ENCODE measurements at places on chromosomes 7 and 10.

DNA sequence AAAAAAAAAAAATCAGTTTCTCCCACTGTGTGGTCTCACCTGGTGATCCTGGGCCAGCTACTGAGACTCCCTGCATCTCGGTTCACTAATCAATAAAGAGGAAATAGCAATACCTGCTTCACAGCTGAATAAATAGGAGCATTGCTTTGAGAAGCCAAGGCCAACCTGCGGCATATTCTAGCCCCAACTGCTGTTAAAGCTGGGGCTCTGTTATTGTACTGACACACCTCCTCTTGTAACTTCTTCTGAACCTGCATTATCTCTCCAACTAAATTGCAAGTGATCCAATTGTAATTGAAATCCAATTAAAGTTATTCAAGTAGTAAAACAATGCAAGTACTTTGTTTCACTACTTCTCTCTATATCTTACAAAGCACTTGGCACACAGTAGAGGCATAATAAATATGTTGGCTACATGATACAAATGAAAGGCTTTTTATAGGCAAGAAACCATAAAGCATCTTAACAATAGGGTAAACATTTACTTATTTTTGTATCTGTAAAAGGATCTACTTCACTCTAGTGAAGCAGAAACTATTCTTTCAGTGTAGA is 38.4 kb downstream of the AMPH start:
- DNase-seq: no peak

GRCh38 chr10:110643035-110643652 is 992 bp upstream of the RBM20 start:
- DNase-seq: no peak

DNA sequence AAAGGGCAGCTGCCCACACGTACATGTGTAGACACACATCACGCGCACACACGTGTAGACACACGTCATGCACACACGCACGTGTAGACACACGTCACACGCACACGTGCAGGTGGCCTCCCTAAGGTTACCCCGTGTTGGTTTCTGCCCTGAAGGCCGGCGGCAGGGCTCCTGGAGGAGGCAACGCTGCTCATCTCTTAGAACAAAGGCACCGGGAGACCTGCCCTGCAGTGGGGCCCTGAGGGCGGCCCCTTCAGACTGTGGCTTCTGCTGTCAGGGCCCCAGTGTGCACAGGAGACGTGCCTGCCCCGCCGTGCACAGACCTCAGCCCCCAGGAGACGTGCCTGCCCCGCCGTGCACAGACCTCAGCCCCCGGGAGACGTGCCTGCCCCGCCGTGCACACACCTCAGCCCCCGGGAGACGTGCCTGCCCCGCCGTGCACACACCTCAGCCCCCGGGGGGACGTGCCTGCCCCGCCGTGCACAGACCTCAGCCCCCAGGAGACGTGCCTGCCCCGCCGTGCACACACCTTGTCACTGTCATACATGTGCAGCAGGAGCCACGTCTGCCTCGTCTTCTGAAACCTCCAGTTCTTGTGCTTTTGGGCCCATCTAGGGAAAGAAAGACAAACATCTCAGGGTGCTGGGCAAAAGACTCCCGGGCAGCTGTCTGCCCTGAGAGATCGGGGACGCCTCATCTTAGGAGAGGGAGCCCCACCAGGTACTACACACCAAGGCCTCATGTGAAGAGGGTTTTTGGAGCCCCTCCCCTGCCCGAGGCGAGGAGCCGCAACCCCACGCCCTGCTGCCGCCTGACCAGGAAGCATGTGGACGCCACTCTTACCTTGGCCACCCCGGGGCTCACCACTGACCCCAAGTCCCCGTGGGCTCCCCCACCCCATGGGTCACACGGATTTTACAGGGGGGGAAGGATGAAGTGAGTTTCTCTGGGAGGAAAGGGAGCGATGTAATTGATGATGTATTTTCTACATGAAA is 17.3 kb downstream of the CYP2W1 start:
- no peak for DNase-seq

DNA sequence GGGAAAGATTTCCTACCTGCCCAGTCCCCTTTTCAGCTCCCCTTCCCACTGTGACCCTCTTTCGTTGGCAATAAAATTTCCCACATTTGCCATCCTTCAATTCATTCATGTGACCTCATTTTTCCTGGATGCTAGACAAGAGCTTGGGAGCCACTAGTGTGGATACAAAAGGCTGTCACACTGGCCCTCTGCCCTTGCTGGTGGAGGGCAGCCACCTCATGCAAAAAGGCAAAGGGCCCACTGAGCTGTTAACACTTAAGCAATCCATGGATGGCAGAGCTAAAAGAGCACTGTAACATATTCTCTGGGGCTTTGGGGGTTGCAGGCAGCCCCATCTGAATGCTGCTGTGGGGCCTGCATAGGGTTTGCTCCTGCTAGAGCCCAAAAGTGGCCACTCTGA is 315.1 kb downstream of the NEBL start:
- no peak for DNase-seq

DNA sequence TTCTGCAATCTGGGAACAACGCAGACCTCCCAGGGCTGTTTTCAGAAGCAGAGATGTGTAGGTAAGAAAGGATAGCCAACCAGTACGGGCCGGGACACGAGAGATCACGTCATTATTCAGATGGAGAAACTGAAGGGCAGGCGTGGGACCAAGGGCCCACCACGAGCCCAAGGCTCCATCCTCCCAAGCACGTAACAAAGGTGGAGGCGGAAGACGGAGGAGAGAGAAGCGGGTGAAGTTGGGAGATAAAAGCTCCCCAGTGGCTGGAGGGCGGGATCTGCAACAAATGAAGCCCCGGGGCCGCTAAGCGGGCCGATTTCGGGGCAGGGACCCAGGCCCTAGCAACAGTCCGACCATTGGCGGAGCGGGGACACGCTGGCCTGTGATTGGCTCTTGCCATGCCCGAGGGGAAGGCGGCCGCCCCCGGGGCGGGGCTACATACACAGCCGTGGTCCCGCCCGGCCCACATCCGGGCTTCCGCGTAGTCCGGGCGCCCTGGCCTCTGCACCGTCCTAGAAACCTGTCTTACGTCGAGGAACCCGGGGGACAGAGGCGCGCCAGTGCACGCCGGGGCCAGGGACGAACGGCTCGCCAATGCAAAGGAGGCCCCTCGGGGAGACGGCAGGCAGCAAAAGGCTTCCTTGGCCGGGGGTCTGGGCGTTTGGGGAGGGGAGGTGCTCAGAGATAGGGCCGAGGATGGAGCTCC is 15.5 kb downstream of the HSPB1 start:
- peak; percentile 94 for DNase-seq

DNA sequence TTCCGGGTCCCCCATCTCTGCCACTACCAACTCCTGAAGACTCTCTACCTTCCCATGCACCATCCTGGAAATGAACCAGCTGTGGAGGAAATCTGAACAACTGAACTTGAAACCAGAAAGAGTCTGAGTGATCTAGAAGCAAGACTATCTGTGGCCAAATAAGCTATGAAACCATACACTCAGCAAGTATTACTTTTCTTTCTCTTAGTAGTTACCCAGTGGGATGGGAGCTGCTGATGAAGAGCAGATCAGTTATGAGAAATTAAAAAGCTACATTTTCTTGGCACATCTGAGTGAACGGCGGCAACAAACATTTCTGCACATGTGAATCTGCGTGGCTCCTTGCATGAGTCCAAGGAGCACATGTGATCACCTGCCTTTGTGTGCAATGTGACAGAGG is 31.6 kb upstream of the AGK start:
- no peak for DNase-seq

DNA sequence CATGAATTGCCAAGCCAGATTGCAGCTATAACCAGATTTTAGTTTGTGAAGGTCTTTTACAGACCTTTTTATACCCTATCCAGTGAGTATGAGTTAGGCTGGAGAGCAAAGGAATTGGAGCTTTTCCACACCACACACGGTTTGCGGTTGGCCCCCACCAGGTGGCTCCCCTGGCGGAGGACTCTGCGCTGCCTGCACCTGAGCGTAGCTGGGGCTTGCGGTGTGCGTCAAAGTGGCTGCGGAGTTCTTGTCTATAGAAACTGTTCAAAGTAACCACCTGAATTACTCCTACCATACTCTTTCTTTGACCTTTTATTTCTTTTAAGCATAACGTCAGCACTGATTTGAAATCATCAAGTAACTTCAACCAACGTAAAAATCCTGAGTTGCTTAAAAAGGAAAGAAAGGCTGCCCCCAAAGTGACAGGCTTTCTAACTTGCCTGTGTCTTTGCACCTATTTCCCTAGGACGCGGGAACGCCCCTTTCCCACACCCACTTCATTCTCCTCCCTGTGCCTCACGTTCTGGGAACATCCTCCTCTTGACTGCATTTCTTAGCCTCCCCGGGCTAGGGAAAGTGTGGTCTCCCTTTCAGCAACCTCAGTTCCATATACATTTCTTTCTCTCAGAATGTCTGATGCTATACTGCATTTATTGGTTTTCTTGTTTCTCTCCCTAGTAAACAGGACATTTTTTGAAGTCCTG is 47.6 kb upstream of the TMEM72 start:
- DNase-seq: no peak

DNA sequence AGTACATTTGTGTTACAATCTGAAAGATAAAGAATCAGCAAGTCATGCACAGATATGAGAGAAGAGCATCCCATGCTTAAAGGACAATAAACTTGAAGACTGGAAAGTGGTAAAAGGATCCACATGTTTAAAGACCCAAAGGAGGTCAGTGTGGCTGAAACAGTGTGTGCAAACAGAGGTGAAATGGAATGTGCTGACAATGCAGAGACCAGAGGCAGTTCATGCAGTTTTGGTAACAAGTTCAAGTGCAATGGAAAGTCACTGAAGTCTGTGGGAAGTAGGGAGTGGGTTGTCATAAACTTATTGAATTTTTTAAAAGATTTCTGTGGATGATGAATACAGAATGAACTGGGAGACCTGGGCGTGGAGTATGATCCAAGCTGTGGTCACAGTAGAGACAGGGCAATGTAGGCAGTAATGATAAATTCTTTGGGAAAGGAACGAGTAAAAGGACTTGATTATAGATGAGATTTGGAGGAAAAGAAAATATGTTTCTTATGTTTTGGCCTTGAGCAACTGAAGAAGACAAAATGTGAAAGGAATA is 408.0 kb downstream of the HGF start:
- DNase-seq: no peak

DNA sequence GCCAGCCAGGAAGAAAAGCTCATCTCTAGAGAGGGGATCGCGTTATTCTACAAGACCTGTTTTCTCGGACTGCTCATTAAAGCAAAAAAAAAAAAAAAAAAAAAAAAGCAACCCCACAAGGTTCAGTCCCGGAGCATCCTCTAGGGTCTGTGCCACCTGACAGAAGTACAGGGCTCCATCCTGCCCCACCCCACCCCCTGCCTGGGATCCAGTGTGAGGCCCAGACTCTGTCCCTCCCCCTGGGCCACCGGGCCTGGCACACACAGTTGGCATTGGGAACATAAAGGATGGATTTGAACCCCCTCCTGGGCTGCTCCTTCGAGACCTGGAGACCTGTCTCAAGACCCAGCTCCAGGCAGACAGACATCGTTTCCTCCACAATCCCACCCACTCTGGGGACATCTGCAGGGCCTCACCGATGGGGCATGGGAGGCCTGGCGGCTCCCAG is 688 bp downstream of the ORAI2 start:
- DNase-seq: no peak

DNA sequence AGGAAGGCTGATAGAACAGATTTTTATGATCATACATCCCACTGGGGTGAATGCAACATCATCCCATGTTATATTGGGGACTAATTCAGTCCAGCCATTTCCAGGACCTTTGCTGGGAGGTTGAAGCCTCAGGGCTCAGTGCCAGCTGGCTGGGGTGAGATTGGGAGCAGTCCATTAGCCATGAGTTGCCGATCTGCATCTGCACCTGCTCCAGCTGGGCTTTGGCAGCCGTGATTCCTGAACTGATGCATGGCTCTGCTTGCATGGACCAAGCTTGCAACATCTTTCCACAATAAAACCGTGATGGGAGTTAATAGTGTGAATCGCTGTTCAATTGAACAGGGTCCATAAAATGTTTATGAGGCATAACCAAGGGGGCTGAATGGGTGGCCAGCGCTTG is 346.9 kb downstream of the TYW1 start:
- no peak for DNase-seq

DNA sequence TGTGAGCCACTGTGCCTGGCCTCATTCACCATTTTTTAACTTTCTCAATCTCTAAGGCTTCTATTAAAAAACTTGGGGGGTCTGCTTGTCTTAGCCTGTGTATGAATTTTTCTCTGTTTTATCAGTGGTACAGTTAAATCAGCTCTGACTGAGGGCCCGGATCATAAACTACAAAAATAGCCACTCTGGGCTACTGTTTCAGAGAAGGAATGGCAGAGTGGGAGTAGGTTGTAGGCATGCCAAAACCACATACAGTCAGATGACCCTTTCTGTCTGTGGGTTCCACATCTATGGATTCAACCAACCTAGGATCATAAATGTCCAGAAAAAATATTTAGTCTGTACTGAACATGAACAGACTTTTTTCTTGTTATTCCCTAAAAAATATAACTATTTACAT is 21.3 kb downstream of the TBC1D12 start:
- no peak for DNase-seq

DNA sequence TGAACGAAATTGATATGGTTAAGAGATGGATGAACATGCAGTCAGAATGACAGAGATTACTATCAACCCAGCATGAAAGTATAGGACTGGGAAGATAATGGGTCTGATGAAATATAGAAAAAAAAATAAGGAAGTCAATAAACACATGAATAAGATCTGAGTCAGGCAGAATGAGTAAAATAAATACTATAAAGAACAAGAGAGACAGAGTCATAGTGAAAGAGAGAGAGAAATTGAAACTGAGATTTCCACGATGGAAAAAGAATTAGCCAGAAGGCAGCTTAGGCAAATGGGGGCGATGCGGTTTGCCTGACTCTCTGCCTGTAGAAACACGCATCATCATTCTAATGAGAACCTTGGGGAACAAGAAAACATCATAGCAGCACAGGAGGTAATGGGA is 26.6 kb downstream of the SEMA3D start:
- DNase-seq: no peak

- no peak for DNase-seq
Measured at GRCh38 chr10:9613338-9614075, 1404.2 kb upstream of the CELF2 start.

- no peak for DNase-seq
Measured at GRCh38 chr10:58773341-58773740, 260.7 kb downstream of the BICC1 start.

GRCh38 chr10:79089632-79090031 is 20.9 kb downstream of the ZMIZ1 start:
- DNase-seq: no peak

All from fibroblast of the conjunctiva (primary cell).